SK-MEL-5 (cell line): ENCODE measurements at places on chromosomes 16 and 17. TPM values are rescaled to one million over a fixed set of nuclear protein-coding genes. Genes with fewer than 3 reads are reported as not detected.

- no peak for DNase-seq
Observed at GRCh38 chr17:79029327-79030009, 5.5 kb downstream of the C1QTNF1 start.

DNA sequence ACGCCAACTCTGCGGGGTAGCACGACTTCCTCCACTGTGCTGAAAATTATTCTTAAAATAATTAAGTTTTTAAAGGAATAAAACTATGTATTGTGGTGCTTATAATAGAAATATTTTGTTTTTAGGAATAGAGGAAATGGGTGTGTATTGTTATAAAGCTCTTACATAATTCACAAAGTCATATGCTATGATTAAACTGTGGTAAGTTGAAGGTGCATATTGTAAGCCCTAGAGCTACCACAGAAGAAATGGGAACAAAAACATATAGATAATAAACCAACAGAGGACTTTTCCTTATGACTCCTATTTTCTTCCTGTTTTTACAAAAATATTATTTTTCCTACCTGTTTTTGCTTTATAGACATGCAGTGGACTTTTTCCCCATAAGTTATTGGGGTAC is 4.3 kb upstream of the SLFN11 start:
- no peak for DNase-seq

DNA sequence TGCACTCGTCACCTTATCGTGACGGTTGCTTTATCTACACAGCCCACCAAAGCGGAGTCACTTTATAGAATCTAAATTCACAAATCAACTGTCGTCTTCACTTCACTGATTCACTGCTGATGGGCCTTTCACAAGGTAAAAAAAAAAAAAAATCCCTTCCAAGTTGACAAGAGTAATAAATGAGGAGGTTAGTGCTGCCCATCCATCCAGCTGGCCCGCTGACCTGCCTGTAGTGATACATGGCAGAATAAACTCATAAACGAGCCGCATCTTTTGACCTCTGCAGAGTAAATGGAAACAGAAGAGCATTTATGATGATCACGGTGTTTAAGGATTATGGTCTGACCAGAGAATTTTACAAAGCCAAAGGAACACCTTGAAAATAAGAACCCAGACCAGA is 227.3 kb upstream of the IRX5 start:
- no peak for DNase-seq

DNA sequence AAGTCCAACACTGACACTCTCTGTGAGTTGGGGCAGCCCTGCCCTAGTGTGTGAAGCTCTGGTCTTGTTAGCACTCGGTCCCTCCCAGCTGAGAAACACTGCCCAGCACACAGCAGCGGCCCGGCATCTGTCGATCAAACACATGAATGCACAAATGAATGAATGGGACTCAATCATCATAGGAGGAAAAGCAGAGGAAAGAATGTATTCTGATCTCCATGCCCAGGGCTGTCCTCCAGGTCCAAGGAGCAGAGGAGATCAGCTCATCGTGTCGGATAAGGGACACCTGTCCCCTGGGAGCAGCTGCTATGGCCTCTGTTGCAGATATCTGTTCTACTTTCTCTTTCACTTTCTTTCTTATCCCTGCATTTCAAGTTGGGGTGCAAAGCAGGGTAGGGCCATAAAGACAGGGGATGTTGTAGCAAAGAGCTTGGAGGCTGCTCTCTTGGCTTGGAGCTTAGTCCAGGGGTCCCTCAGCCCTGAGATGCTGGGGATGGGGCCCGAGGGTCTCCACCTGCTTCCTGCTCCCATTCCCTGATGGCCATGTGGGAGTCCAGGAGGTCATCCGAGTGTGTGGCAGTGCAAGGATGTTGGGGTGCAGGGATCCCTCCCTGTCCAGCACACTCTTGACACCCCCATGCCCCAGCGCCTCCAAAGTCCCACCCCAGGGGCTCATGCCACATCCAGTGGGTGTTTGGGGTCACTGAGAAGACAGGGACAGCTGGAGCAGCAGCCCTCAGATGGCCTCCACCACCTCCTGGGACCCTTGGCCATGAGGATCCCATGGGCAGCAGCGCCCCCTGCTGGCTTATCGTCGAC is 88.2 kb downstream of the IRF8 start:
- DNase-seq, result peak; percentile 11

DNA sequence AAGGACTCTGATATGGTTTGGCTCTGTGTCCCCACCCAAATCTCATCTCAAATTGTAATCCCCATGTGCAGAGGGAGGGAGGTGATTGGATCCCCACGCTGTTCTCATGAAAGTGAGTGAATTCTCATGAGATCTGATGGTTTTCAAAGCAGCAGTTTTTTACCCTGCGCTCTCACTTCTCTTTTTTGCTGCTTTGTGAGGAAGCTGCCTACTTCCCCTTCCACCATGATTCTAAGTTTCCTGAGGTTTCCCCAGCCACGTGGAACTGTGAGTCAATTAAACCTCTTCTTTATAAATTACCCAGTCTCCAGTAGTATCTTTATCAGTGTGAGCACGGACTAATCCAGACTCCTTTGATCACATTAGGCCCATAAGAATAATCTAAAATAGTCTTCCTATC is 719.7 kb upstream of the CDH8 start:
- DNase-seq, result no peak

- no peak for DNase-seq
Observed at GRCh38 chr17:55089256-55089655, 120.7 kb downstream of the STXBP4 start.

DNA sequence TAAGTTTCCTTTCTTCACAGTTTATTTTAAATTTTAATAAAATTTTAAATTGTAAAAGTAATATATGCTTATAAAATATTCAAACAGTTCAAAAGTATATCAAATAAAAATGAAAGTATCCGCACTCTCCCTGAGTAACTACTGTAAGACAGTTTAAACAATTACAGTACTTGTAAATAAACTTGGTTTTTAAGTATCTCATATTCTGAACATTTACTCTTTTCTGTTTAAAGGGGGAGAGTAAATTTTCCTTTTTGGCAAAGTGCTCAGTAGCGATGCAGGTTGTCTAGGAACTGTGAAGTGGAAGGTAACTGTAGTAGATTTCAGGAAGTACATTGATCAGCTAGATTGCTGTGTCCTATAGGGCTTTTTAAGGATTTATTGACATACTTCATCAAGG is 28.8 kb downstream of the AATF start:
- no peak for DNase-seq

DNA sequence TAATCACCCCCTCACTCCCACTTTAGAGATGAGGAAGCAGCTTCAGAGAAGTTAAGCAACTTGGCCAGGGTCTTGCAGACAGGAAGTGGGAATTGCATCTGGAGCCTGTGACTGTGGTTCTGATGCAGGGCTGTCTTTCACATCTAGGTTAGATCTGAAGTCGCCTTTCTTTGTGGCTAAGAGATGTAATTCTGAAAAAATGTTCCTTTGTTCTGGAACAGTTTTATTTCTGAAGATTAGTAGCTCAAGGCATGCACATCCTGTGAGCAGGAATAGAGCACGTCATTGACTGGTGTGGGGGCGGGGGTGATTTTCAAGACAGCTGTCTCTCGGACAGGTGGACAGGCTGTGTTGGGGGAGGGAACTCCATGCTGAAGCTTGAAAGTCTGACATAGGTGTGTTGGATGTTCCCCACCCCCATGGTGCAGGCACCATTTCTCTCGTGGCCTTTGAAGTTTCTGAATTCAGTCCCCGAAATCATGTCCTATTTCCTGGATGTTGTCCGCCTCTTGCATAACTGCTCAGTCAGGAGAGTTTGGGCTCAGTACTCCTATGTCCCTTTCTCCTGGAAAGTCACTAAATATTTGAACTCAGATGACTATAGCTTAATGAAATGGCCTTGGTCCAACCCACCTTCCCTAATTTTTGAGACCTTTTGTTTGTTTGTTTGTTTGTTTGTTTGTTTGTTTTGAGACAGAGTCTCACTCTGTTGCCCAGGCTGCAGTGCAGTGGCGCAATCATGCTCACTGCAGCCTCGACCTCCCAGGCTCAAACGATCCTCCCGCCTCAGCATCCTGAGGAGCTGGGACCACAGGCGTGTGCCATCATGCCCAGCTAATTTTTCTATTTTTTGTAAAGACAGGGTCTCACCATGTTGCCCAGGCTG is 21.0 kb upstream of the HERPUD1 start:
- peak; percentile 62 for DNase-seq

DNA sequence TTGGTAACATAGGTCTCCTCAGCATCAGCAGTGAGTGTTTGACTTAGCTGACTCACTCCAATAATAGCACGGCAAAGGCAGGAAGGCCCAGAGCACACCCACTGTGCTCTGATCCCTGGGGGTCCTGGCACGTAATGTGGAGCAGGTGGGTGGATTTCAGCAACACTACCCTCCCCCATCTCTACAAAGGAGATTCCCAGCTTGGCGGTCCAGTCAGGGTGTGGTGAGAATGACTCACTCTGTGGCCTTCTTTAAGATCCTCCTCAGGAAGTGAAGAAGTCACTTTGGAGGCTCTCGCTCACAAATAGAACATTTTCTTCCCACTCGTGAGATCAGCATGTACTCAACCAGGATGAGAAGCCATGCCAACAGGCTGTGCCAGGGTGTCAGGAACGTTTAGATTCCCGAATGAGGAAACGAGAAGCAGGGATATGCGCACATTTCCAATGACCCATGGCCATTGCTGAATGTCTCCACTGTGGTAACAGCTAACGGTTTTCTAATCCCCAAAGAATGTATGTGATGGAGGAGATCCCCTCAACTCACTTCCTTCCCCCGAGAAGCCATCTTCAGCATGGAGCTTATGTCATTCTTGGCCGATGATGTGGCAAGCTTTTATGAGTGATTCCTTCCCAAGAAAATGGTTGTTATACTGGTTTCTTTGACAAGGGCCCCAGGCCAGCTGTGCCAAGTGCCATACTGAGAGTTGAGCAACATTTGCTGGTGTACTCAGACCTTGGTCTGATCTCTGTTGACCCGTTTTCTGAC is 365.2 kb downstream of the C16orf95 start:
- DNase-seq, result no peak

Gene MPP3
- 4.0 and 6.3 TPM in 2 replicates for total RNA-seq
